ENCODE measurements at places on chromosomes 1 and 21.

DNA sequence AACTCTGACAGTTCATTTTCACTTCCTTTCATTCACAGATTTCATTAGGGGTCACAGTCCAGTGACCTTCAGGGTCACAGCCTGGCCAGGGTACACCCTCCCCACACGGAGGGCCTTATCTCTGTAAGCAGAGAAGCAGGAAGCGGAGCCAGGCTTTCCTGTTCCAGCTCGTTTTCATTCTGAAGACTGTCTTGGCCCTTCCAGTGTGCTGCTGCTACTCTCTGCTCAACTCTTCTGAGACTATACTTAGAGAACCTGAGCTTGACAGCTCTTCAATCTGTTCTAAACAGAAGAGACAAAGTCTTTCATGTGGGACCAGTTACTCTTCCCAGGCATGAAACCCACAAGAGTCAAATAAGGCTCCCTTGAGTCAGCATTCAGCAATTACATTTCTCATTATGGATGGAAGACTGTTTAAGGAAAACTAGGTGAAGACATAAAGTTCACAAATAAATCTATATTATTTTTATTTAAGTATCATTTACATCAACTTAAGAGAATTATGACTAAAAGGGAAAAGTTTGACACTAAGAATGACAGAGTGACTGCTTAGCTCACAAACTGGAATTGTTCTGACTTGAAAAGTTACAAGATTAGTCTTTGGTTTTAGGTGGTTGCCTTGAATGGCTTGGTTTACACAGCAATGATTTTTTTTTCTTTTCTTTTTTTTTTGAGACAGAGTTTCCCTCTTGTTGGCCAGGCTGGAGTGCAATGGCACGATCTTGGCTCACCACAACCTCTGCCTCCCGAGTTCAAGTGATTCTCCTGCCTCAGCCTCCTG, 4.8 kb upstream of the TDRD10 start:
- peak; percentile 53 for DNase-seq

- no peak for DNase-seq
Observed at GRCh38 chr1:160357286-160358002, 9.4 kb upstream of the NHLH1 start.

- no peak for DNase-seq
Observed at GRCh38 chr1:116769561-116769977, 15.3 kb downstream of the CD2 start.

DNA sequence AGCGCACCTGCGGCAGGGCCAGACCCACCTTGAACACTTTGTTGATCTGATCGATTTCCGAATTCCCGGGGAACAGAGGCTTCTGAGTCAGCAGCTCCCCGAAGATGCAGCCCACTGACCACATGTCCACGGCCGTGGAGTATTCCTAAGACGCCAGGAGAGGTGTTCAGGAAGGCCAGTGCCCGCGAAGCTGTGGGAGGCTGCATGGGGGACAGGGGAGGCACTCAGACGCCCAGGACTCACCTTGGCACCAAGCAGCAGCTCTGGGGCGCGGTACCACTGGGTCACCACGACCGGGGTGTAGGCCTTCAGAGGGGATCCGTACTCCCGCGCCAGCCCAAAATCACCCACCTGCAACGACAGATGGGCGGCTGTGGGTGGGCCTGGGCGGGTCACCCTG, 11.2 kb upstream of the SLC35E2B start:
- no peak for DNase-seq

GRCh38 chr1:17338706-17339493, 30.9 kb downstream of the PADI4 start:
- DNase-seq: no peak

DNA sequence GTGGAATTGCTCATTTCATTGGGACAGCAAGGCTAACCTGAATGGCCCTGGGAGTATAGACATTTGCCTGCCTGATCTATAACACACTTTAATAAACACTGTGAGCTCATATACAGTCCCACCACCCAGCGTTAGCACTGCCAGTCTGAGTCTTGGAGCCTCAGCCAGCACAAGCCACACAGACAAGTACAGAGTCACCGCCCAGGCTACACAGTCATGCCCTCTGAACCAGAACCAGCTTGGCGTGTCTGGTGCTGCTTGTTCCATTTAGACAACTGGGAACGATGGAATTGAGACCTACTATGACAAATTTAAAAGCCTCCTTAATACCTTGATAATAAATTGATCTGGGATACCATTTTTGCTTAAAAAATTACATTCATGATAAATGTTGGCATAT, 31.6 kb downstream of the NID1 start:
- DNase-seq: no peak

DNA sequence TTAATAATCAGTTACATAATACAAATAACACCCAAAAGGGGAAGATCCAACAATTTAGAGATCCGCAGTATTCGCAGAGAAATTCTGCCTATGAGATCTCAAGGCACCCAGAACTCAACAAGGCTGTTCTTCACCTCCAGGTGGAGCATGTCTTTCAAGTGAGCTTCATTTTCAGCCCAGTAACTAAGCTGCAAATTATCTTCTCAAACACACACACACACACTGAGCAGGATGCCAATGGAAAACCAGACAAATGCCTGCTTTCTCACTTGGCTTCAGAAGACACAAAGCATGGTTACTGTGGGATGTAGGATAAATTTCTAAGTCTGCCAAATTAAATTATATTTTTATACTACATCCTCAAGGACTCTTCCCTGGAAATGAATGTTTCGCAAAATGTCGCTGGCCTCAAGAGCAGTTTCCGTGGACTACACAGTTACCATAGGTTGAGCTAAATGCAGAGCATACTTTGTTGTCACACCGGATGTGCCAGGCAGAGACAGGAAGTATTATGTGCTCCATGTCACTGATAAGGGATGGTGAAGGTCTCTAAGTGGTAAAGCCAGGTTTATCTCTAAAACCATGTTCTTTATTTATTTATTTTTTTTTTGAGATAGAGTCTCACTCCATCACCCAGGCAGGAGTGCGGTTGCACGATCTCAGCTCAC, 30.3 kb downstream of the UBR4 start:
- DNase-seq: no peak

DNA sequence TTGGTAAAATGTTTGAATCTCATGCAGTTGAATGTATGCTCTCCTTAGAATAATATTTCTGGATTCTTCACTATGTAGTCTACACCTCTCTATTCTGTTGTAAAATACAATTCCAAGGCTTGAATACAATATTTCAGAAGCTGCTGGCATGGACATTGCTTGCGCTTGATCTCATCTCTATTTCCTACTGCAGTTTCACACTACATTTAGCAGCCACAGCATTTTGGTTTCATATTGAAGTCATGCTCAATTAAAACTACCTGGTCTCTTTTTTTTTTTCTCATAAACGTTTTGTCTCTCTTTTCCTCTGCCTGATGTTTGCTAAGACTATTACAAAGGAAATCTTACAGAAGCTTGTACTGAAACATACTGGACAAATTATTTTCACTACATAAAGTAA, 631.0 kb upstream of the TMPRSS15 start:
- DNase-seq: no peak

- DNase-seq: peak; percentile 40
Observed at GRCh38 chr1:234437423-234438171, 41.4 kb downstream of the TARBP1 start.

GRCh38 chr1:117644696-117645311, 39.0 kb downstream of the TENT5C start:
- no peak for DNase-seq

- DNase-seq: no peak
Observed at GRCh38 chr1:51897699-51898031, 19.1 kb upstream of the NRDC start.

DNA sequence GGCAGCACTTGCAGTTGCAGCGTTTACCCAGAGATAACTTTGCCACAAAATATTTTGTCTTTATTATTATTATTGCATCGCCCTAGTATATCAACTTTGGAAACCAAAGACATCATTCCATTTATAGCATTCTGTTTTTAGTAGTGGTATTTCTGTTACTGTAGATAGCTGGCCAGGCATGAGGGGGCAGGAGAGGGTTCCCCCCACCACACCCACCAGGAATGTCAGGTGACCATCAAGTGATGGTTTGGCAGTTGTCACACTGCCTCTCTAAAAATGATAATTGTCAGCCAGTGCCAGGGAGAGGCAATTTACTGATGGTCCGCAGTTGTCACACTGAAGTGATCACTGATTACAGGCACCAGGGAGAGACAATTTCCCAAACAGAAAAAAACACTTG, 135.6 kb downstream of the TSEN15 start:
- peak; percentile 43 for DNase-seq

DNA sequence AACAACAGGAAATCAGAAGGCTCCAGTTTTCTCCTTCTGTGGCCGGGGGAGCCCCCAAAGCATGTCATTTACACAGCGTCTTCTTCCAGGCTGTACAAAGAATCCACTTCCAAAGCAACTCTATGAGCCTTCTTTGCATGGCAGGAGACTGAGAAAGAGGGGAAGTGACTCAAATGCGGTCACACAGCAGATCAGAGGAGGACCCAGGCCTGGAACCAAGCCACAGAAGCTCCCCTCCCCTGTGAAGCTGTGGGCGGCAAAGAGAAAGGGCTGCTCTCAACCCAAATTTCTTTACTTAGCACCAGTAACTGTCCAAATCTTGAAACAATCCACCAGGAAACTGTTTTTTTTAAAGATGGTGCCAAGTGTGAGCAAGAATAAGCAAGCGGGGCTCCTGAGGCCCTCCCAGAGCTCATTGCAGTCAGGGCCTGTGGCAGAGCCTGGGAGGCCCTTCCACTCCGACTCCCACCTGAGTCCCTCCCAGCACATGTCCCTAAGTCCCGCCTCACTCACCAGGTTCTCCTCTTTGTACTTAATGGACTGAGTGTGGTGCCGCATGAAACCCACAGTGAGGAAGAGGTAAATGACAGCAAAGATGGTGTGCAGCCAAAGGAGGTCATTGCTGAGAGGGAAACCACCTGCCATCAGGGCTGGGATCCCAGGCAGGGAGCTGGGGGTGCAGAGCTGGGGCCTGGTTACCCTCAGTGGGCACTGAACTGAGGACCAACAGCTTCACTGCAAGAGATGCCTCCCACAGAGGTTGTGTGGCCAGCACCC, 15.9 kb downstream of the TMEM63A start:
- no peak for DNase-seq

GRCh38 chr21:37758982-37759381, 157.3 kb downstream of the KCNJ6 start:
- no peak for DNase-seq

- DNase-seq: no peak
Observed at GRCh38 chr1:245590726-245591125, 435.9 kb downstream of the KIF26B start.

- DNase-seq: no peak
Observed at GRCh38 chr1:103469801-103470200, 55.7 kb upstream of the RNPC3 start.

DNA sequence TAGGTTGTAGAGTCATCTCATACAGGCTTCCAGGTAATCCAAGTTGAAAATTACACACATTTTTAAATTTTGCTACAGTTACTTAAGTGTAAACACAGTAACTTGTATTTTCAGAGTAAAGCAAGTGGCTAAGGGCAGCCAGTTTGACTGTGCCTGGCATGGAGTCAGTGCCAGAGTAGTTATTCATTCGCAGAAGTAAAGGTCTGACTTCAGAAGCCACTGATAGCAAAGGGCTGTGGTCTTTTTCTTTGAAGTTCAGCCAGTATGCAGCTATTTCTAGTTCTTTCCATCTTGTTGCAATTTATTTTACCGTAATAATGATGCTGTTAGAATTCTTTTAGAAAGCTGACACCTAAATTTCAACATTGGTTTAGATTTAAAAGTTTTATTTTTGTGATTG, 9.4 kb downstream of the TMEM50A start:
- DNase-seq: no peak

GRCh38 chr1:84584126-84584525, 9.9 kb upstream of the CTBS start:
- DNase-seq: no peak

- DNase-seq: no peak
Observed at GRCh38 chr1:206005234-206005633, 2.0 kb upstream of the RAB7B start.

DNA sequence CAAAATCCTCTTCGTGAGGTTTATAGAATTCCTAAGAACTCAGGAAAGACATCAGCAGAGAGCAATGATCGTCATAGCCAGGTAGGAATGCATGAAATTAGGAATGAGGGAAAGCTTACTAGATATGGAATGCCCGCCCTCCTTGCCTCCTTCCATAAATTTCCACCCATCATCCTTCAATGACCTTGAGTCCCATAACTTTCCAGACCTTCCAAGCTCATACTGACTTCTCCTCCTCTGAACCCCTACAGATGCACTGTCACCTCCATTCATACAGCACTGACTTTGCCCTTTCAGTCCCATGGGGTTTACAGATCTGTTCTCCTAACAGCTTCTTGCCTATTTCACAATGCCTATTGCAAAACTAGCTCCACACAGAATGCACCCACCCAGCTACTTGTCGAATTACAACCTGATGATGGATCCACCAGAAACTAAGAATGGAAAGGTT, 23.8 kb upstream of the PPP1R15B start:
- DNase-seq: no peak

GRCh38 chr1:232273011-232273410, 356.9 kb downstream of the SIPA1L2 start:
- DNase-seq: no peak

GRCh38 chr21:45898028-45898350, 83.6 kb upstream of the COL6A1 start:
- DNase-seq: no peak

DNA sequence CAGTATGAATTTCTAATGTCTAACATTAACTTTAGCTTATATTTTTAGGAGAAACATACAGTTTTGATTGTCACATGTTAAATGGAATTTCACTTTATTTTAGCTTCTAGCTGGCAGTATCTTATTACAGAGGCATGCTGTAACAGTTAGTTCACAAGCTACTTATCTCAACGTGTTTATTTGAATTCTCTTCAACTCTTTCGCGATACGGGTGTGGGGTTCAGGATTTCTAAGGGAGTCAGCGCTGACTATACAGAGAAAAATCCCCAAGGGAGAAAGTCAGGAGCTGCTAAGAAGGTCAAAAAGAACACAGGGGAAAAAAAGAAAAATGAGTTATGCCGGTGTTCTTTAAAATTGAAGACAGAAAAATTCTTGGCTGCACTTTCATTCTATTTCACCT, 296.2 kb downstream of the VAV3 start:
- DNase-seq: no peak

DNA sequence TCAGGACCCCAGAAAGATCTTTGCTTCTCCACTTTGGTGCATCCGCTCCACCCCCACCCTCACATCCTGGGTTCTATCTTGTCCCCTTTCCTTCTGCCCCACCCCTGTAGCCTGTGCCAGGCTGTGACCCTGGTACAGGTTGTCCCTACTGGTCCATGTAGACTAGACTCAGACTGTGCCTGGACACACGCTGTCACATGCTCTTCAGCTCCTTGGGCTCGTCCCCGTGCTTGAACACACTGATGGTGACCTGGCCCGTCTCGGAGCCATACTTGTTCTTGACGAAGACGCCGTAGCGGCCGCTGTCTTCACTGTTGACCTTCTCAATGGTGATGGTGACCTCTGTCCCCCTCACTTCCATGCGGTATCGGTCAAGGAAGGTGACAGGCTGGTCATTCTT, 54.8 kb downstream of the MYOM3 start:
- DNase-seq: no peak

DNA sequence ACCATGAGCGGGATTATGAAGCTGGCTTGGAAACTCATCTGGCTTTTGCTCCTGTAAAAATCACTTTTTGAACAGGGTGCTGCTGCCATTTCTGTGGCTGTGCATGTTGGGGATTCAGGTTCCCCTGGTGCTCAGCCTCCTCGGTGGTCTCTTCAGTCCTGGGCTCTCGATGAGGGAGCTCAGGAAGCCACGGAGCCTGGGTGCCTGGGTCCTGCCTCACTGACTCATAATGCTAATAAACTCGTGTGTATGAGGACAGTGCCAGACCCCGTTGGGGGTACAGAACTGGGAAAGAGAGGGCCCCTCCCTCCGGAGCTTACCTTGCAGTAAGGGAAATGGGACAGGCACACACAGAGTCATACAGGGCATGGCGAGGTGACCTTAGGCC, 5.8 kb downstream of the COQ8A start:
- no peak for DNase-seq

Measured in Right ventricle myocardium superior (tissue), 1 donor.